ENCODE measurements at places on chromosomes 12 and 14.

DNA sequence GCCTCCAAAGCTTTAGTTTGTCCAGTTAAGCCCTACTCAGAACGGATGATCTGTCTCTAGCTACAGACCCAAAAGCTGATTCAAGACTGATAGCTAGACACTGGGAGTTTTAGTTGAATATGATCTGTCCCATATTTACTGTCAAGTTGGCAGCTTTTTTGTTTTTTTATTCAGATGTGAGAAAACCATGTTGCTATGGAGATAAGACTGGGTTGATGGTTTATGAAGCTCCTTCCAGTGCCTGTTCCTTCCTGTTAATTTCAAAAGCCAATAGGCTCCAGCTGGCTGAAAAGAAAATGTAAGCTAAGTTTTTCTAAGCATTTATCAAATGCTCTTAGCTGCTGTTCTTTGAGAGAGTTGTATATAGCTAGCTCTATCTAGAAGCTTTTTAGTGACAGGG is 4.7 kb downstream of the DYNLL1 start:
- no peak for DNase-seq

DNA sequence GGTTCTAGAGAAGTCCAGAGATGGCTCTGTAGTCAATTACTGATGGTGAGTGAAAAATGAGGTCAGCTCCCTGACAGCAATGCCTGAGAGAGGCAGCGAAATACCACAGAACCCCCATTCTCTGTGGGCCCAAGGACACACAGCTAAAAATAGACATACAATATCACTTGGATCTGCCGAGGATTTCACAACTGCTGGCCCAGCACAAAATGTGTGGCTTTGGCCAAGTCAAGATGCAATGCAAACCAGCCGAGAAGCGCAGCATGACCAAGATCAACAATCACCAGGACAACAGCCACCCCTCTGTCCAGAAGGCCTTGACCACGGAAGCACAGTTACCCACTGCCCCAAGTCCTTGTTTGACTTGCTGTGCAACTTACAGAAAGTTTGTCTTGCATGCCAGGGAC is 52.2 kb downstream of the CKAP4 start:
- DNase-seq: no peak

DNA sequence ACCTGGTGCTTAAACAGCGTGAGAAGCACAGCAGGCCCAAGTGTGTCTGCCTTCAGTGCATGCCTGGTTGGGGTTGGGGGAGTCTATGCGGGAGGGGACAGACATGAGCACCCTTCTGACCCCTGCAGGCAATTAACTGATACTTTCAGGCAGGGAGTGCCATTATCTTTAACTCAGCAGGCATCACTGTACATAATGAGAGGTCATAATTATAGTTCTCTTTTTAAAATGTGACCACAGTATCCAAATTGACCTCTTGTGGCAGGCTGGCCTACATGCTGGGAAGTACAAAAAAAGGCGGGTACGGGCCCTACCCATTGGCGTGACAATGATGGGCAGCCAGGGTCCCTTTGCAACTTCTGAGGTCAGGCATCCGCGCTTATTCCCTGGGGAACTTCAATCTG is 209.1 kb downstream of the FOXN3 start:
- no peak for DNase-seq

- no peak for DNase-seq
These were observed 14.2 kb downstream of the CCDC92 start for GRCh38 chr12:123958462-123958861.

- no peak for DNase-seq
These were observed 124.6 kb downstream of the BCL11B start for GRCh38 chr14:99147366-99147740.

GRCh38 chr14:55220230-55220629 is 28.8 kb upstream of the DLGAP5 start:
- DNase-seq: no peak

DNA sequence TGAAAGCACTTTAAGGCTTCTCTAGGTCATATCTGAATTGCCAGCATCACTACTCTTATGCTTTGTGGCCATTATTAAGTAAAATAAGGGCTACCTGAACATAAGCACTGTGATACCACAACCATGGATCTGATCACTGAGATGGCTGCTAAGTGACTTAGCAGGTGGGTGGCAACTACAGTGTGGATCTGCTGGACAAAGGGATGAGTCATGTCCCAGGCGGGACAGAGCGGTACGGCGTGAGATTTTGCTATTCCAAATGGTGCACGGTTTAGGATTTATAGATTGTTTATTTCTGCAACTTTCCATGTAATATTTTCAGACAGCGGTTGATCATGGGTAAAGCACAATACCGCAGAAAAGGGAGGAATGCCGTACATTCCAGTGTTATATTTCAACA is 39.4 kb downstream of the MLXIP start:
- no peak for DNase-seq

DNA sequence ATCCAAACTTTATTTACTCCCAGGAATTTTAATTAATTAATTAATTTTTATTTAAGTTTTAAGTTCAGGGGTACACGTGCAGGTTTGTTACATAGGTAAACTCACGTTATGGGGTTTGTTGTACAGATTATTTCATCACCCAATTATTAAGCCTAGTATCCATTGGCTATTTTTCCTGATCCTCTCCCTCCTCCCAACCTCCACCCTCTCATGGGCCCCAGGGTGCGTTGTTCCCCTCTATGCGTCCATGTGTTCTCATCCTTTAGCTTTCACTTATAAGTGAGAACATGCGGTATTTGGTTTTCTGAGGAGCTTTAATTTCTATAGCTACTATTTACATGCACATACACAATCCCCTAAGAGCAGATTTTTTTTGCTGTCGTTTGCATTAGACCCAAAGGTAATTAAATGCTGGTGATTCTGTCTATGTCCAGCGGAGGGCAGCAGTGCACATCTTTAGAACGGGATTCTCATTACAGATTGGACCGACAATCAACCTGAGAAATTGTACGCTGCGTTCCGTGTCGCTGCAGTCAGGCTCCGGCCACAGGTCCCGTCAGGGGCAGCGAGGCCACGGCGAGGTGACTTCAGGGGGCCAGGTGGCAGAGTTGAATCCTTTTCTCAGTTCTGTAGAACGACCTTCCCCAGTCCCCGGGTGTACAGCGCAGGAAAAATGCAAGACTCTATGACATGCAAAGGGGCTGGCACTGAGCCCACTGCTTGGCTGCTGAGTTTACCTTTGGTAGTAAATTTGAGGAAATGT is 11.6 kb downstream of the TMEM30B start:
- DNase-seq: peak; percentile 67

GRCh38 chr14:84749191-84749955 is 780.6 kb upstream of the FLRT2 start:
- DNase-seq: no peak

GRCh38 chr12:6056406-6057240 is 67.8 kb downstream of the VWF start:
- peak; percentile 53 for DNase-seq
